Progenitor cell of endocrine pancreas (in vitro differentiated cells): ENCODE measurements at places on chromosomes 16 and 17.
A peak's percentile ranks its signal among the peaks of the same experiment; 100 is the strongest.

DNA sequence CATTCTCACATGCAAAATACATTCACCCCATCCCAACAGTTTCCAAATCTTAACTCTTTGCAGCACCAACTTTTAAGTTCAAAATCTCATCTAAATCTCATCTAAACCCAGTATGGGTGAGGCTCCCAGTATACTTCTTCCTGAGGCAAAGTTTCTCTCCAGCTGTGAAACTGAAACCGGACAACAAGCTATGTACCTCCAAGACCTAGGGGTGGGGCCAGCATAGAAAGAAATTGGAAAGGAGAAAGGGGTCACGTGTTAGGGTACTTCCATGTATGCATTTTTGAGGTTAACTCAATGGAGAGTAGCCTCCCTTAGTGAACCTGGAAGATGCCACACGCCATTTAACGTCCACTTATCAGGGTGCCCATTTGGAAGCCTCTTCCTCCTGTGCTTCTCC is 23.9 kb upstream of the LRRC75A start:
- DNase-seq, result no peak

DNA sequence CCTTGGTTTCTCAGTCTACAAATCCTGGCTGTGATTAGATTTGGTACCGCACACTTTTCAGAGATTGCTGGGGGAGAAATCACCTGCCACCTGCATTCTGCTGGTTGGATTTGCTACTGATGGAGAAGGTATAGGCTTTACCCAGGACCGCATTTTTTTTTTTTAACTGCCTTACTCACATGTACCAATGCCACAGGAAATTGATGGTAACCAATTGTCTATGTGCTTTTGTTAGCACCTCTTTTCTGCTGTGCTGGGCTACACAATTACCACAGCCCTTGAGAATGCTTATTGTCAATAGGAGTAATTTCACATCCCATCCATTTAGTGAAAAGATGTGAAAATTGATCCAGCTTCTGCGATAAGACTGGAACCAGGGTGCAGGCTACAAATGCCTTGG is 74.4 kb upstream of the TANC2 start:
- no peak for DNase-seq

DNA sequence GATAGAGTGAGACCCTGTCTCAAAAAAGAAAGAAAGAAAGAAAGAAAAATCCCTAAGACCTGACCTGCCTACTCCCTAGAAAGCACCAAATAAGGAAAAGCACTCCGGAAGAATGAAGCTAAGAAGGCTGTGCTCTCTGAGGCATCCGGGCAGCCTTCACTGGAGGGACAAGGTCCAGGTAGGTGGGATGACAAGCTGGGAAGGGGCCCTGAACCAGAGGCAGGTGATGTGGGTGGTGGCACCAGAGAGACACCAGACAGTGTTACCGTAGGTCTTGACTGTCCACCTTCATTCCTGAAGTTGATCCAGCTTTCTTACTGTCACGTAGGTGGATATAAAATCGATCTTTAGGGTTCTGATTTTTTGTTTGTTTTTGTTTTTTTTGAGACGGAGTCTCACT is 26.3 kb downstream of the SMTNL2 start:
- DNase-seq, result no peak

DNA sequence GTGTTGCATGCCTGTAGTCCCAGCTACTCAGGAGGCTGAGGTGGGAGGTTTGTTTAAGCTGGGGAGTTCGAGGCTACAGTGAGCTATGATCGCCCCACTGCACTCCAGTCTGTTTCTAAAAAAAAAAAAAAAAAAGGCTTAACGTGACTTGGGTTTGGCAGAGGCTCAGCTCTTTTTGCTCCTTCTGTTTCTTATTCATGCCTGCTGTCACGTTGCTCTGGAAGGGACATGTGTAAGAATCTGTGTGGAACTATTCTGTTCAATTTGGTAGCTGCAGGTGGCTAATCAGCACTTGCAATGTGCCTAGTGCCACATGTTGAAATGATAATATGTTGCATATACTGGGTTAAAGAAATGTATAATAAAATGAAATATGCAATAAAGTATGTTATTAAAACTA is 20.9 kb upstream of the SYT17 start:
- no peak for DNase-seq

GRCh38 chr16:56532714-56533113 is 12.9 kb upstream of the BBS2 start:
- DNase-seq, result no peak

DNA sequence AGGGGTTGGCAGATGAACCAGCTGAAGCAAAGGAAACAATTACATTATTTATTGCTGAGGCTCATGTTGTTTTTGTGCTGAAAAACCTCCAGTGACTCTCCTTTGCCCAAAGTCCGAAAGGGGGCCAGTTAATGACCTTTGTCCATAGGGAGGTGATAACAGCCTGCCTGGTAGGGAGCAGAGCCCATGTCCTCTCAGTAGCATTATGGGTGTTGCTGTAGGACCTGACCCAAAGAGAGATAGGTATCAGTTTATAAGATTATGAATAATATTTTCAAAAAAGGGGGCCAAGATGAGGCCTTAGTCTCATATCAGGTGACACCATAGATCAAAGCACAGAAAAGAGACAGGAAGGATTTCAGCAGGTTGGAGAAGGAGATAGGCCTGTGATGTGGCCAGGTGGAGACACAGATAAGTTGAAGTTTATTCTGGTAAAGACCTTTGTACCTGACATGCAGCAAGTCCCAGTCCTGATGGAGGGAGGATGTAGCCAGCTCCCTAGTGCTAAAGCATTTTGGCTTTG is 55.1 kb downstream of the CENPV start:
- DNase-seq, result no peak

DNA sequence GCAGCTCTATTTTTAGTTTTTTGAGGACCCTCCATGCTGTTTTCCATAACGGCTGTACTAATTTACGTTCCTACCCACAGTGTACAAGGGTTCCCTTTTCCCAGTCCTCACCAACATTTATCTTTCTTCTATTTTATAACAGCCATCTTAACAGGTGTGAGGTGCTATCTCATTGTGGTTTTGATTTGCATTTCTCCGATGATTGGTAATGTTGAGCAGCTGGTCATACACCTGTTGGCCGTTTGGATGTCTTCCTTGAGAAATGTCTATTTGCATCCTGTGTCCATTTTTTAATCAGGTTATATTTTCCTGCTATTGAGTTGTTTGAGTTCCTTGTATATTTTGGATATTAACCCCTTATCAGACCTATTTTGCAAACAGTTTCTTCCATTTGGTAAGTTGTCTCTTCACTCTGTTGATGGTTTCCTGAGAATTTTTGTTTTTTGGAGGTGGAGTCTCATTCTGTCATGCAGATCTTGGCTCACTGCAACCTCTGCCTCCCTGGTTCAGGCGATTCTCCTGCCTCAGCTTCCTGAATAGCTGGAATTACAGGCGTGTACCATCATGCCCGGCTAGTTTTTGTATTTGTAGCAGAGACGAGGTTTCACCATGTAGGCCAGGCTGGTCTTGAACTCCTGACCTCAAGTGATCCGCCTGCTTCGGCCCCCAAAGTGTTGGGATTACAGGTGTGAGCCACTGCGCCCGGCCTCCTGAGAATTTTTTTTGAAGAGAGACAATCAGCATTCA is 279.6 kb downstream of the SNX29 start:
- DNase-seq, result no peak

DNA sequence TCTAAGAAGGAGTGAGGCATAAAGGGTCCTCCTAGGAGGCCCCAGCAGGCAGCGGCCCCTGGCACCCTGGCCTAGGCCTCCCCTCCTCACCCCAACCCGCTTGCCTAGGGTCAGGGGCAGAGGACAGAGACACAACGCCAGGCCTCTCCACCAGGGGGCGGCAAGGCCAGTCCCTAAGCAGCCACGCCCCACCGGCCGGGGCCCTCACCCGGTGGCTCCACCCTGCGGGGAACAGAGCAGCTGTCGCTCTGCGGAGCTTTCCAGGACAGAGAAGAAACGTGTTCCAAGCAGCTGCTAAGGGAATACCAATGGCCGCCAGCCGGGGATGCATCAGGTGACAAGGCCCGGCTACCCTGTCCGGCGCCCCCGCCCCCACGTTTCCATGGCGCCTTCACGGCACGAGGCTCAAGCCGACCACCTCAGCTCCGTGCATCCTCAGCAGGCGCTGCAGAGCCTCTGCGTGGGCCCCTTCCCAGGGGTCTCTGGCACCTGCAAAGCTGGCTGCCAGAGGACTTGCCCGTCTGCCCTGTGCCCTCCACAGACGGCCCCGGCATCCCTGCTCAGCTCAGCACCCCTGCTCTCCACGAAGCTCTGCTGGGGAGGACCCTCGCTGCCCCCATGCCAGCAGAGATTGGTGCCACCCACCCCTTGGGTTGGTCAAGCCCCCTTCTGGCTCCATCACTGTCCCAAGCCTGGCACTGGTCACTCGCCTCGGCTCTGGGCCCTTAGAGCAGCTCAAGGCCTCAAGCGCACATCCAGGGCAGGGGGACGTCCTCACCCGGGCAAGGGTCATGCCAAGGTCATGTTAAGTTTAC is 5.6 kb downstream of the ZNF598 start:
- peak; percentile 93 for DNase-seq

- DNase-seq, result no peak
Measured at GRCh38 chr16:8900343-8900742, 18.2 kb downstream of the LITAFD start.

GRCh38 chr17:42989726-42990652 is 8.2 kb upstream of the RPL27 start:
- DNase-seq, result no peak

DNA sequence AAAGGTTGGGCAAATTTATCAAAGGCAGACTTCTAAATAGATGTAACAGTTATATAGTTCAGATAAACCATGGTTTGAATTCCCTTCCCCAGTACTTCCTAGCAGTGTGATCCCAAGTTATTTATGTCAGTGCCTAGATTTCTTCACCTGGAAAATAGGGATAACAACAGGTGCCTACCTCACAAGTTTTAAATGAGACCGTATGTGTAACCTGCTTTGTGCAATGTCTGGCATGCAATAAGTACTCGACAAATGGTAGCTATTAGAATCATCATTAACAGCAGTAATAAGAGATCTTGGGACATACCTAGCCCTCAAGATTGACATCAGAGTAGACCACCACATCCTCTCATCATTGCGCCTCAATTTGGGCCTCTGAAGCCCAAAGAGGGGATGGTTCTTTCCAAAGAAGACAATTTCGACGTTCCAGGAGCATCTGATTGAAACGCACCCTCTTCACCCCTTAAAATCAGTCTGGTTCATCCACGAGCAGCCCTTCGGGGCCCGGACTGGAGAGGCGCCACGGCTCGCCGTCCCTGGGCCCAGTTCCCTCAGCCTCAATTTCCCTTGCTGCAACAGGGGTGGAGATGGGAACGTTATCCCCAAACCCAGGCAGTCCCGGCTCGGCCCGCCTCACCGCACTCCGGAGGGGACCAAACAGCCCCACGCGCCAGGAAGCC is 541 bp downstream of the ACACA start:
- no peak for DNase-seq

- no peak for DNase-seq
Measured at GRCh38 chr16:54651440-54652195, 279.0 kb upstream of the IRX5 start.

- DNase-seq, result no peak
Measured at GRCh38 chr16:27332105-27332504, 18.3 kb downstream of the IL4R start.

- no peak for DNase-seq
Measured at GRCh38 chr17:79183043-79183292, 108.3 kb downstream of the ENGASE start.

DNA sequence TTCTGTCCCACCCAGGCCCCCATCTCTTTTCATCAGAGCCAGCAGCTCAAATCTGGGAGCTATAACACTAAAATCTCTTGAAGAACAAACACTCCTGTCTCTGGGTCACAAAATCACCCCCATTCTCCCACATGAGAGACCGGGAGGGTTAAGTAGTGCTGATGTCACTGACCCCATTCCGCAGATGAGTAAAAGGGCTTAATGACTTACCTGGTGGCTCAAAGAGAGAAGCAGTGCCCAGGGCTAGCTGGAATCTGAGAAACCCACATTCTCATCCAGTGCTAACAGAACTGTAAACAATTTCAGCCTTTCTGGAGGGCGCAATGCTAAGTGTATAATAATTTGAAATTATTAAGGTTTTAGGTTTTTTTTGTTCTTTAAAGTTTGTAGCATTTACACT is 26.3 kb upstream of the LHX1 start:
- DNase-seq, result no peak

DNA sequence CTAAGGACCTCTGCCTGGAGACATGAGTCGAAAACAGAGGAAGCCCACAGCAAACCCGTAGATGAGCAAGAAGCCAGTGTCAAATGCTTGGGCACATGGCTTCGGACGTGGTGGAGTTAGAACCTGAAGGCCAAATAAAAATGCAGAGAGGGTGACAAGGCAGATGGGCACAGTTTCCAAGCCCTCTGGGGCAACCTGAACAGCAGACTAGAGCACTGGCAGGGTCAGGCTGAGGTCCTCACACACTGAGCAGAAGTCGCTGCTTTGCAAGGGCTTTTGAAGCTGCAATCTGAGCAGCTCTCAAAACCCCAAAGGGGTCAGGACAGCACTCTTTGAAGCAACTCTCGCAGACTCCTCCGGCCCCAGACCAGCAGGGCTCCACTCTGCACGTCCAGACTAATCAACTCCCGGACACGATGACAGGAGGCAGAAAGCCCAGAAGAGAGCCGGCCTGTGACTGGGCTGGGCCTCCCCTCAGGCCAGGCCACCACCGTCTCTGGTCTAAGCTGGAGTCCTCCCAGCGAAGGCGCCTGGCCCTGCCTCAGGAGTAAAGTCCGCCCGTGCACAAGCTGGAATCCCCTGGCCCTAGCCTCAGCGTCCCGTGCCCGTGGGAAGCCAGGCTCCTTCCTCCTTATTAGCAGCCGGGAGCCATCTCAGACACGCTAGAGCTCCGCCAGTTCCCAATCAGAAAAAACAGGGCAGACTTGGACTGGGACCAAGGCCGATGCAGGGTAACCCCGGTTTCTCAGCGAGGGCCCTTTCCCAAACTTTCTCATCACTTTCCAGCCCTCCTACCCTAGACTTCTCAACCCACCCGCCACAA is 924 bp downstream of the SMARCD2 start:
- DNase-seq, result no peak

- DNase-seq, result no peak
Measured at GRCh38 chr16:49490321-49490705, 116.7 kb downstream of the C16orf78 start.

DNA sequence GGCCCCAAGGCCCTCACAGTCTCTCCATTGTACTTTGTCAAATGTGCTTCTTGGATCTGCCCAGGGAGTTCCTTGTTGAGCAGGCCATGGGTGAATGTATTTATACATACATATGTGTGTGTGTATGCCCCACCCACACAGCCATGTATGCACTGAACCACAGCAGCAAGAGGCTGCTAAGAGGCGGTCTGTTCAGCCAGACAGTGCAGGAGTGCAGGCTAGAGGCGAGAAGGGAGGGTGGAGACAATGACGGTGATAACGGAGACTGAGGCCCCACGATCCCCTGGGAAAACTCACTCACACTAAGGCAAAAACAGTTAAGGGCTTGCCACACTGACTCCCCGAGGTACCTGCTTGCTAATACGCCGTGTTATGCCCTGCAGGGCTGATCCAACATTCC is 151.0 kb upstream of the CDC42EP4 start:
- no peak for DNase-seq

GRCh38 chr16:28187595-28188004 is 24.2 kb downstream of the XPO6 start:
- no peak for DNase-seq
